ENCODE measurements at places on chromosomes 6 and 20.

DNA sequence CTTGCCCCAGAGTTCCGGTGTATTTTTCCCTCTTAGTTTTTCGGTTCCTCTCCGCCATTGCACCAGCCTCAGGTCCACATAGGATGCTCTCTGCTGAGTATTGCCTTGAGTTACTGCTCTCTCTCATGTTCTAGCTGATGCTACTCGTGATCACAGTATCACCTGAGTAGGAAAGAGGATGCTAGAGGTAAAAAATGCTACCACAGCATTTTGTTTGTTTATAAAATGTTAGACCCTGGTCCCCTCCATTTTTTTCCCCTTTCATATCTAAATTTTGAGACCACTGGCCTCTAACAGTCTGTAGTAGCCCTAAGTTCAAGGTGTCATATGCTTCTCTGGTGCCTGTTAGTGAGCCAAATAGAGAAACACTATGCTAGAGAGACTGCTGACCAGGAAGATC lies 175.5 kb downstream of the OR2B2 start:
- H3K36me3 ChIP-seq: no peaks in the 10 kb centered on the region
- DNase-seq: no peak
- peaks cover 9% of the 10 kb centered on the region for H3K27me3 ChIP-seq
- no peak overlapping the region for H3K27ac ChIP-seq
- H3K4me1 ChIP-seq: peaks cover 5% of the 10 kb centered on the region

GRCh38 chr20:48538058-48538825 lies 289.6 kb downstream of the PREX1 start:
- no peaks in the 10 kb centered on the region for H3K36me3 ChIP-seq
- no peak overlapping the region for H3K27ac ChIP-seq
- DNase-seq: no peak

DNA sequence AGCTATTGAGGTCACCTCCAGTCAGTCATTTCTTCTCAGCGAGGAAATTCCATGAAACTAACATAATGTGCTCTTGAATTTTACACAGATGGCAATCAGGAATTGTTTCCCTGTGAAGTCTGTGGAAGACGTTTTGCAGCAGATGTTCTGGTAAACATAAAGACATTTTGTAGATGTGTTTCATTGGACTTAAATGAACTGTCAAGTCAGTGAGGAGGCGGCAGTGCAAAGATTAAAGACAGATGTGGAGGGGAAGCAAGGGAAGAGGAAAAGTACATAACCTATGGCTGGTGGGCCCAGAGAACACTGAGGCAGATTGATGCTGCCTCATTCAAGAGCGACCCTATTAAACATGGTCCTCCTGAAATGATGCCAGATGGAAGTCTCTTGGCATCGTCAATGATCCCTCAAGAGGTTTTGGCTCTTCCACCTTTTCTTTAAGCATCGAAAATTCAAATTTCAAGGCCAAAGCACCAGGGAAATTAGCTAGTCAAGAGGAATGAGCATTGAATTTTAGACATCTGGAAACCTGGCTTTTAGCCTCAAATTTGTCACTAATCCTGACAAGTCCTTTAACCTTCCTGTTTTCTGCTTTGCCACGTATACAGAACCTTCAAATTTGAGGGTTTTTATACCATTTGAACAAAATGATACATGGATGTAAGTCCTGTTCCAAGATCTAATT lies 20.1 kb downstream of the ZC2HC1B start:
- no peaks in the 10 kb centered on the region for H3K27me3 ChIP-seq
- no peaks in the 10 kb centered on the region for H3K36me3 ChIP-seq
- no peaks in the 10 kb centered on the region for H3K4me1 ChIP-seq
- DNase-seq: no peak
- no peak overlapping the region for H3K27ac ChIP-seq
- H3K4me3 ChIP-seq: no peak overlapping the region

- H3K4me3 ChIP-seq: no peak overlapping the region
- peaks cover 33% of the 10 kb centered on the region for H3K4me1 ChIP-seq
- DNase-seq: no peak
- no peak overlapping the region for H3K27ac ChIP-seq
- H3K27me3 ChIP-seq: no peaks in the 10 kb centered on the region
Observed at GRCh38 chr20:17614176-17614811, 44.4 kb downstream of the DSTN start.

Measured in activated CD8-positive, alpha-beta T cell treated with anti-CD3 and anti-CD28 coated beads for 36 hours (primary cell).